ENCODE measurements at places on chromosomes 16 and 17.

GRCh38 chr17:83012868-83013778, 66.3 kb upstream of the METRNL start:
- DNase-seq = no peak

DNA sequence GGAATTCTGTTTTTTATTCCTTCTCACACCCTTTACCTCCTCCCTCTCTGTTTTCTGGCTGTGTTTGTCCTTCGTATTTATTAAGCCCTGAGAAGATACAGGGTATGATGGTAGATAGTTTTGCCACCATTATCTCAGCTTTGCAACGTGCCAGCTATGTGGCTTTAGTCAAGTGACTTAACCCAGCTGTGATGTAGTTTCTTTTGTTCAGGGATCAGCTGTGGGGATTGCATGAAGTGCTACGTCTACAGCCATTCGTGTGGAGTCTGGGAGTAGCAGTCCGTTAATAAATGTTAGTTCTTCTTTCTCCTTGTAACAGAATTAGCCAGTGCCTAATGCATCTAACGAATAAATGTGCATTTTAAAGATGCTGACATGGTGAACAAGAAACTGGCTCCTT, 128.4 kb downstream of the HAPSTR1 start:
- no peak for DNase-seq

DNA sequence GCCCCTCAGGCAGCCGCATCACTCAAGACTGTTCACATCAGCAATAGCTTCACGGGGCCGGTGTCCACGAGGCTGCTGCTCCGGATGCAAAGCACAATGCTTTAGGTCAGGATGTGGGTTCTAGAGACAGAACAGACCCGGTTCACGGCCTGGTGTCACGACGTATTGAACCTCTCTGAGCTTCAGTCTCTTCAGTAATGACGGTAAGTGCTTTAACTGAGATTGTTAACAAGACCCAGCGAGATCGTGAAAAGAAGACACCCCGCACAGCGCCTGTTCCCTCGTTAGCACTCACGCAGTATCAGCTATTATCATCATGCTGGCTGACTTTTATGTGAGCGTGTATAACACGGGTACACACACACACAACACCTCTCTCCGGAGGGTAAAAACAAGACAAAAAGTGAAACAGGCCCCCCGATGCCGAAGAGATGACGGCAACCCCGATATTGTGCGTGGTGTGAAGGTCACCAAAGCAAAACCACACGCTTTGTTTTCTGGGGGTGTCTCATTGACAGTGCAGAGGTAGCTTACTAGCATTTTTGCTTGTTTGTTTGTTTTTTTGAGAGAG, 21.4 kb upstream of the ABR start:
- peak; percentile 22 for DNase-seq

DNA sequence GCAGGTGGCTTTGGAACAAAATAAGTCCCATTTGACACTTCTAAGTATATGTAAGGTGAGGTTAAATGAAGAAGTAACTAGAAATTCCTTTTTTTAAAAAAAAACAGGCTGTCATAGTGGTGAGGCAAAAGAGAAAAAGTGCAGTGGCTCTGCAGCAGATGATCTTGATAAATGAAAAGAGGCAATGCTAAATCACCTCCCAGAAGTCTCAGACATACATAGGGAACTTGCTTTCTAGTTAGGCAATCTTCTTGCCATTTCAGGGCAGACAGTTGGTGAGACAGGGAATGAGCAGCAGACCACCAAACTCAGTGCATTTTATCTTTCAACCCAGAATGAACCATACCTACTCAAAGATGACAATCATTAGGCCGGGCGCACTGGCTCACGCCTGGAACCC, 90.8 kb downstream of the MYO1D start:
- DNase-seq = no peak

- no peak for DNase-seq
These were observed 10.4 kb downstream of the NCBP3 start for GRCh38 chr17:3835410-3836229.

- no peak for DNase-seq
These were observed 11.1 kb downstream of the CA10 start for GRCh38 chr17:52147431-52147830.

- no peak for DNase-seq
These were observed 13.4 kb downstream of the ITGAM start for GRCh38 chr16:31273187-31273586.

DNA sequence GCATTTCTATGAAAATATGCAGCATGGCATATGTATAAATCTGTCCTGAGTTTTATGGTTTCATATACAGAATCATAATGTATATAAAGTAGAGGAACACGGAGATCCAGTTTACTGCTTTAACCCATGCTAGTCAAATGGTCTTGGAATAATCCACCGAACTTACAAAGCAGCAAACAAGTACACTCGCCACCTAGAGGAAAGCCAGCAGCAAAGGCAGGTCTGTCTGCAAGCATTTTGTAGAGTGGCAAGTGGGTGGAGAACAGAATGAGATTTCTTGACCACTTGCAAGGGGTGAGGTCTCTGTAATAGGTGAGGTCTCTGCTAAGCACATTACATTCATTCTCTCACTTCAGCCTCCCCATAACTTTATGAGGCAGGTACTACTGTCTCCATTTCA, 308.3 kb downstream of the CA10 start:
- no peak for DNase-seq

DNA sequence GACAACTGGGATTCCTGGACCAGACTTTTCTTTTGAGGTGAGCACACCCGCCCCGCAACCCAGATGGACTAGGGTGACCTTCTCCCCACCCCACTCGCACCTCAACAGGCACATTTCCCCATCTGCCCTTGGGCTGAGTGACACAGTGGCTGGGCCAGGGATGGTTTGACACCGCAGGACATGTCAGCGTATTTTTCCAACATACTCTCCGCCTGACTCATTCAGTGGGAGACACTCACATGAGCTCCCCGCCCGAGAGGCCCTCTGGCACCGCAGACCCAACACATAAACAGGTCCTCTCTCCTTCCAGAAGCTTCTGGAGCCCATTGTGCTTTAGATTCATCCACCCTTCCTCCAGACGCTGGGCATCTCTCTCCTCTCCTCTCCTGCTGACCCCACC, 69.4 kb downstream of the ZDHHC7 start:
- DNase-seq = no peak

Measured in stimulated activated CD8-positive, alpha-beta memory T cell treated with anti-CD3 and anti-CD28 coated beads, Interleukin-12 subunit alpha, Interleukin-12 subunit beta, amount 100 ng/mL, for 4 hours (primary cell).